ENCODE measurements at places on chromosomes 5 and 9. TPM values are rescaled to one million over a fixed set of nuclear protein-coding genes. Genes with fewer than 3 reads are reported as not detected.

SHISAL2B gene
- total RNA-seq: not detected

FBXL17 gene
- 13.9 TPM for total RNA-seq

CCL19 gene
- not detected for total RNA-seq

KIF4B gene
- 0.44 TPM for total RNA-seq

KIF12 gene
- 0.97 TPM for total RNA-seq

ANKRD34B gene
- not detected for total RNA-seq

SLC35D2 gene
- total RNA-seq: 28.4 TPM

FOXE1 gene
- not detected for total RNA-seq

NELFB gene
- total RNA-seq: 70.2 TPM

TTC23L gene
- total RNA-seq: not detected

SLC23A1 gene
- not detected for total RNA-seq

STKLD1 gene
- total RNA-seq: 0.77 TPM

PCDHA9 gene
- total RNA-seq: not detected

Measured in endothelial cell of umbilical vein (primary cell).